CD8-positive, alpha-beta memory T cell (primary cell): ENCODE measurements at places on chromosomes 5 and 9. TPM values are rescaled to one million over a fixed set of nuclear protein-coding genes. Genes with fewer than 3 reads are reported as not detected.

ALDH1A1 gene
- 0.26 TPM for total RNA-seq

DNA sequence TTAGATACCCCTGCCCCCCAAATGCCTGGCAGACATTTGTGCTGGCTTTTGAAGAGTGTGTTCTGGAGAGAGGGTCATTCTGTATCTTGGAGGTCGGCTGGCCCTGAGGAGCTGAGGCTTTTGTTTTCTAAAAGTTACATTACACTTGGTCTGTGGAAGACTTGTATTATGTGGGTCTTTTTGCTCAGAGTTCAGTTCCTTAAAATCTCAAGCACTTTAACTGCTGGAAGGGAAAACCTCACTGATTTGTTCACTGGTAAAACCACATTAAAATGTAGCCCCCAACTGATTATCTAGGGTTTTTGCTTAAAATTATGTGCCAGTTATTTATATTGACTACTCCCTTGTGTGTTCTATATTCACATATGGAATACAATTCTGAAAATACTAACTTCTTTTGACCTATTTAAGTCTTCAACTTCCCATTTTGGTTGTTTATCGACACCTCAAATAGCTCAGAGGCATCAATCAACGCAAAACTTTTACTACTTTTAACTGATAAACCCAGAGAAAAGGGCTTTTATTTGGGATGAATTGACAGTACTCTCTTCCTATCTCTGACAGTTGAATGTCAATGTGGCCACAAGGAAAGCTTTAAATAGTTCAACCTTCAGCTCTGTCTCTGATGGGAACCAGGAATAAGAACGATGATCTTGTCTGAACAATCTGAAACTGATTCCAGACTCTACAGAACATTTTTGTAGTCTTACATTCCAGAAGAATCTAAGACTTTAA is 54.0 kb upstream of the MAP3K1 start:
- DNase-seq: no peak
- no peak overlapping the region for H3K4me3 ChIP-seq
- no peaks in the 10 kb centered on the region for H3K4me1 ChIP-seq
- H3K36me3 ChIP-seq: no peaks in the 10 kb centered on the region

TAS2R1 gene
- not detected for total RNA-seq

GRCh38 chr9:115262477-115262876 is 144.5 kb upstream of the TNC start:
- no peak overlapping the region for H3K27ac ChIP-seq
- H3K27me3 ChIP-seq: no peaks in the 10 kb centered on the region
- no peaks in the 10 kb centered on the region for H3K4me1 ChIP-seq
